ENCODE measurements at places on chromosomes 4 and X.
A peak's percentile ranks its signal among the peaks of the same experiment; 100 is the strongest.

GRCh38 chr4:139550724-139551429 lies 5.1 kb downstream of the SETD7 start:
- DNase-seq = no peak

DNA sequence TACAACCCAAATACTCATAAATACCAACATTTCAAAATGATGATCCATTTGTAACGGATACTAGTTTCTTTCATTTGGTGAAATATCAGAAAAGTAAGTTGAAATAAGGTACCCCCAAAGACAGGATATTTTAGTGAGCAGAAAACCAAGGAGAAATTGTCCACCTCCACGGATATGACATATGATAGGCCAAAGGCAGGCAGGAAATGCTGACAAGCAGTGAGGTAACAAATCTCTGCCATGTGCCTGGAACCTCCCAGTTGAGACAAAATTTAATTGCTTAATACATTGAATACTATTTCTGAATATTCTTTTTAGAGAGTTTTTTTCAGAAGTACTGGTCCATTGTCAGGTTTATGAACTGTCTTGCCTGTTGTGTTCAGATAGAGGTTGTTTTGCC lies 118.8 kb downstream of the GATB start:
- DNase-seq = no peak

DNA sequence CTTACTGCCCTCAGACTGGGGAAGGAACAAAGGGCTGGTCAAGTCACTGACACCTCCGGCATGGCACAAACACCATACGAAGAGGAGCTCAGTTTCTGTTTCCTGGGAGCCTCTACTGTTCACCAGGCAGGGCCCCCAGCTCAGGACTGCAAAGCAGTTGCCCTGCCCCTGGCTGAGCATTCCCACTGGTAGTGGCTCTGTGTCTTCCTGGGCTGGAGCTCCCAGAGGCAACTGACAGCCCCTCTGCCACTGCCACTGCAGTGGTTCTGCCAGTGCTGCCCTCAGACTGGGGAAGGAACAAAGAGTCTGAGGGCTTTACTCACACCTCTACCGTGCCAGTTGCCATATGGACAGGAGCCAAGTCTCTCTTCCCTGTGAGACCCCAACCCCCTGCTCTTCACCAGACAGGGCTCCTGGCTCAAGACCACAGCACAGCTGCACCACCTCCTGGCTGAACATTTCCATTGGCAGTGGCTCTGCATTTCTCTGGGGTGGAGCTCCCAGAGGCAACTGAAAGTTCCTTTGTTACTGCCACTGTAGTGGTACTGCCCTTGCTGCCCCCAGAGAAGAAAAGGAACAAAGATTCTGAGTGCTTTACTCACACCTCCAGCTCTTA lies 67.9 kb downstream of the SMARCA5 start:
- no peak for DNase-seq

DNA sequence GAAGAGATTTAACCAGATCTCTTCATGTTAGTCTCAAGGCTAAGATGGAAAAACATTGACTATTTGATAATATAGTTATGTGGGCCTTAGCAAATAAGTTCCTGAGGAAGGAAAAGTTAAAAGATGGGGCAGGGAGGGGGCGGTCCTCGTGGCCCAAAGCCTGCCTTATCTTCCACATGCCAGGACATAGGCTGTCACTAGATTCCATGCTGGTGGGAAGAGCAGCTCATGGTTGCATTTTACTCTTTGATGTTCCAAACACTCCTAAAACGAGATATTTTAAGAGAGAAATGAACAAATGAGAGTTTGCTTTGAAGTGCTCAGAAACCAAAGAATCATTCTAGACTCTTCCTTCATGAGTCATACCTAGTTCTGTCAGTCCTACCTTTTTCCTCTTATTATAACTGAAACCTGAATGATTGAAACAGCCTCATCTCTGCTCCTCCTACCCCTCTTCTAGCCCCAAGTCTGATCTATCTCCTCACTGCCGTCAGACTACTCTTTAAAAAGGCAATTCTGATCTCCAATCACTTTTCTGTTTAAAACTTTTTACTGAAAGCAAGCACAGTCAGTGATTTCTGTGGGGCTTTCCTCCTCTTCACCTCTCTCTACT lies 25.1 kb downstream of the RAB9B start:
- no peak for DNase-seq

- DNase-seq = peak; percentile 66
These were observed 8.8 kb downstream of the DDX53 start for GRCh38 chrX:23008431-23009099.

DNA sequence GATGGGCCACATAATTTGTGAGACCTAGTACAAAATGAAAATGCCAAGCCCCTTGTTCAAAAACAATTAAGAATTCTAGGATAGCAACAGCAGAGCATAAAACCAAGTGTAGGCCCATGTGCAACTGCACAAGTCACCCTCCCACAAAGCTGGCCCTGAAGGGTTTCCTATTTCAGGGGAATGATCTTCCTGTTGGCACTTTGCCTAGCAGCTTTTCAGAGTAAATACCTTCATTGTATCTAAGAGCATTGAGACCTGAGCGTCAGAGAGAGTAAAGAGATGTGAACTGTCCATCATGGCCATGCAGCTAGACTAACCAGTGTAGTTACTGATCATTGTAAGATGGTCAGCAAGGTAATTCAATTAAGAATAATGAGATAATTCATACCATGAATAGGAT lies 113.6 kb downstream of the CNKSR2 start:
- DNase-seq = peak; percentile 93

- peak; percentile 64 for DNase-seq
These were observed 31.5 kb upstream of the IL21 start for GRCh38 chr4:122652379-122652778.

- DNase-seq = no peak
These were observed 175.5 kb upstream of the GPRIN3 start for GRCh38 chr4:89482926-89483595.

DNA sequence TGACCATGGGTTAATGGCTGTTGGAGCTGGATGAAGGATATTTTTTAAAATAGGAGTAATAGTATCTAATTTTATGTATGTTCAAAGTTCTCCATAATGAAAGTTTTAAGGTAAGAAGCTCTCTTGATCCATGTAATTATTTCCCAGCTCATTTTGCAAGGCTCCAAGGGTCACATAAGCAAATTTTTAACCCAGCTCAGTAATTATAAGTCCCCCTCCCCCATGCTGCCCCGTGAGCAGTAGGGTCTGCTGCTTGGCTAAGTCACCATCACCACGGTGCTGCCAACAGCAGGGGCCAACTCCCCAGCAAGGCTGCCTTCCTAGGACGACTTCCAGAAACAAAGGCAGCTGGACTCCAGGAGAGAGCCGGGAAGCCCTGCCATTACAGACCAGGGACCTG lies 340.0 kb downstream of the FBXW7 start:
- no peak for DNase-seq

GRCh38 chr4:125268068-125268755 lies 46.5 kb upstream of the FAT4 start:
- DNase-seq = no peak

DNA sequence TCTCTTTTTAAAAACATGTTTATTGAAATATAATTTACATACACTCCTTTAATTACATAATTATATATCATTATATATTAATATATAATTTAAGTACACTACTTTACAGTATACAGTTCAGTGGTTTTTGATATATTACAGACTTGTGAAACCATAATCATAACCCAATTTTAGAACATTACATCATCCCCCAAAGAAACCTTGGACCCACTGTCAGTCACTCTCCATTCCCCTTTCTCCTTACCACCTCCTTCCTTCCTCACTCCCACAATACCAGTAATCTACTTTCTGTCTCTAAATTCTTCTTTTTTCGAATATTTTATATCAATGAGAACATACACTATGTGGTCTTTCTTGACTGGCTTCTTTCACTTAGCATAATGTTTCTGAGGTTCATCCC lies 17.9 kb upstream of the EXOSC9 start:
- DNase-seq = no peak

- DNase-seq = no peak
These were observed 13.8 kb downstream of the FRYL start for GRCh38 chr4:48766131-48766792.

GRCh38 chrX:108224218-108224617 lies 132.6 kb downstream of the ATG4A start:
- DNase-seq = no peak

DNA sequence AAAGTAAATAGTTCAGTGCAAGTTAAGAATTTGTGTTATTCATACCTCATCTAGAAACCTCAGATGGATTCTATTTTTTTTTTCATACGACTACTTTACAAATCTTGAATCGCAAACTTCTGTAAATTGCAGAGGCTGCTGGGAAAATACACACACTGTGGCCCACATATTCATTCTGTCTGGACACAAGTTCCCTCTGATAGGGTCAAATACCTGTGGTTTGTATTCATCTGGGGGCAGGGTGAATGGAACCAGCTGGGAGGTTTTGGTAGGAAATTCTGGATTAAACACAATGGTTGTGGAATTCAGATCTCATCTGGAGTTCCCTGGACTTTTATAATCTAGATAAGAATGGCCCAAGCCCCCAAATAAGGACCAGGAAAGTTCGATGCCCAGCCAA lies 56.2 kb downstream of the SPATA18 start:
- no peak for DNase-seq

GRCh38 chr4:162131256-162131655 lies 32.5 kb downstream of the FSTL5 start:
- DNase-seq = peak; percentile 21

DNA sequence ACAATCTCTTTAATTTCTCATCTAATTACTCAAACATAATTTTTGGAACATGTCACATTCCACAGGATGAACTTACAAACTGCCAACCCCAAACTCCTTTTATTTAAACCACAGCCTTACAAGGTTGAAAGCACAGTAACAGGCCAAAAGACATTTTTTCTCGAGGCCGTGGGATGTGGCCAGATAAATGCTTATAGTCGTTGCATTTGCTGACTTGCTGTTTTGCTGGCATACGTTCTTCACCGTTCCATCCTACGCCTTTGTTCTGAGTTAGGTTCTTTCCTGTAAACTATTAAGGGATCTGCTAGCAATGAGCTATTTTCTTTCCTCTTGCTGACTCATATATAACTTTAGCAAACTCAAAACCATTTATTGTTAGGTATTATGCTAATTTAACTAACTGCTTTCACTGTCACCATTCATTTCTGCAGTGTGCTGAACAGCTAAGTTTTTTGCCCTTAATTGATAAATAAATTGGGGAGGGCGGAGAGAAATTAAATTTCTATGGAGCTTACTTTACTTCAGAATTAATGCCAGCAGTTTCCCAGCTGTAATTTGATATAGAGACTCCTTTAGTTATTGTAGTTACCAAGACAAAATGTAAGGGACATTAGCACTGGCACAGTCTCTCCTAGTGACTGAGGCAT lies 135.1 kb upstream of the PACRGL start:
- no peak for DNase-seq

- DNase-seq = peak; percentile 37
These were observed 1.4 kb downstream of the DDX3X start for GRCh38 chrX:41335198-41335957.

- DNase-seq = peak; percentile 6
These were observed 332.4 kb downstream of the SLC7A11 start for GRCh38 chr4:137909529-137910309.

GRCh38 chrX:56069299-56069931 lies 162.7 kb upstream of the KLF8 start:
- DNase-seq = no peak

- DNase-seq = peak; percentile 54
These were observed 1.8 kb downstream of the FLNA start for GRCh38 chrX:154372612-154373022.

DNA sequence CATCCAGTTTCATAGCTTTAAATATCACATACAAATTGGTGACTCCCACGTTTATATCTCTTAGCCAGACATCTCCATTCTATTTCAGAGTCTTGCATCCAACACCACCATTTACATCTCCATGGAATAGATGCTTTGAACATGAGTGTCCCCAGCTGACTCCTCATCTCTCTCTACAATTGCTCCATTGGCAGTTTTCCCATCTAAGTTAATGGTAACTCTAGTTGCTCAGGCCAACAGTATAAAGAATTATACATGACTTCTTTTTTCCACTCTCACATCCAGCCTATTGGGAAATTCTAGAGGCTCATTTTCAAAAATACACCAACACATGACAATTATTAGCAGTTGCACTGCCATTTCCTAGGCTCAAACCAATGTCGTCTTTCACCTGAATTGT lies 388.2 kb downstream of the STIM2 start:
- no peak for DNase-seq

DNA sequence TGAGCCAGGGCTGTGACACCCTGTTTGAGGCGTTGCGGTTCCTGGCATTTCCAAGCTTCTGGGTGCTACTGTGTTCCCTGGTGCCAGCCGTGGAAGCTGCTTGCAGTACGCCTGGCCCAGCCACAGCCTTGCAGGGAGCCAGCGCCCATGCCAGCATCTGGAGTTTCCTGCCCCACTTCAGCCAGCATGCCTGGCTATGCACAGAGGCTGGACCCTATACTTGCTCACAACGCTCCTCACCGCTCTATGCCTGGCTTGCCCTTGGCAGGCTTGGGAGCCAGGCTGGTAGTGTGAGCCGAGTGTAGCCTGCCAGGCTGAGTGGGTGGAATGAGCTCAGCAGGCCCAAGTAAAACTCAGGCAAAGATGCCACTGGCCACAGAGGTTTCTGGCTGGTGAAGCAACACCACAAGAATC lies 22.4 kb downstream of the PRRG1 start:
- DNase-seq = no peak

DNA sequence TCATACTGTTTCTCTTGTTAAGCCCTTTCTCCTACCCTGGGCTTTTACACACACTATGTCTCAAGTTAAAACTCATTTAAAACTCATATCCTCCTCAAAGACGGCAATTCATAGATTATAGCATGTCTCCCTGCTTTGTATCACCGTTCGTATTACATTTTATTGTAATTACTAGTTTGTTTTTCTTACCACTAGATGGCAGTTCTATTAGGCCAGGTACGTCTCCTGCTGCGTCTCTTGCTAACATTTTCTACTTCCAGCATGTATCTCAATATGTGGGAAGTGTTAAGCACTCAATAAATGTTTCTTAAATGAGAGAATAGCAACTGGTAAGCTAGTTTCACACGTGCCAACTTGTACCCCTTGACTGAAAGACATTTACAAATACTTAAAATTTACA lies 450.3 kb upstream of the PCDH7 start:
- peak; percentile 59 for DNase-seq

GRCh38 chrX:2781698-2782097 lies 29.9 kb downstream of the XG start:
- DNase-seq = peak; percentile 32

DNA sequence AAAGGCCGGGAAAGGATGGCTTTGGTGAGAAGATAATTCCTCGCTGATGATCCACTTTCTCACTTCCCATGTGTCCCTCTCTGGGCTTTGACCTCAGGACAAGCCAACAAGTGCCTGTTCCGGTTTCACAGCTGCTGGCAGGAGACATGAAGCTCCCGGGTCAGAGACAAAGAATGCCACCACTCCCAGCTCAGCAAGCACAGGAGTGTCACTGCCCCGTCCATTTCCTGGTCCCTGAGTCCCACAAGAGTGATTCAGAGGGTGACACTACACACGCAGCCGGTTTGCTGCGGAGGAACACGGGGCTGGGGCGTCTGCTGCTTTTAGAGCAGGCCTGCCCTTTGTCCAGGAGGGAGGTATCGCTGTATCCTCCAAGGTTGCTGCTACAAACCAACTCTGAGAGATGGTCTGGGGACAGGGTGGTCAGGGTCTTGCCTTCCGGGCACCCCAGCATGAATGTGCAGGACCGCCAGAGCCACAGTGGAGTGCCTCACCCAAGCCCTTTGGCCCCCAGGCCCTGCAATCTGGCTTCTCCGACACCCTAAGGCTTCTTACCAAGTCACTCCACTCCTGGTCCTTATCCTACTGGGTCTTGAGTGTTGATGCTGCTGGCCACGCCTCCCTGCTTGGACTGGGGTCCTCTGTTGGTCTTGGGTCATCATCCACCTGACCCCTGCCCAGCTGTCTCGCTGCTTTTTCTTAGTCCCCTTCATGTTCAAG lies 49.5 kb downstream of the CPZ start:
- no peak for DNase-seq

- peak; percentile 50 for DNase-seq
These were observed 112.9 kb upstream of the AGA start for GRCh38 chr4:177555007-177555574.

Data from DMS53 (cell line).